ENCODE measurements at places on chromosomes 11 and 22.

DNA sequence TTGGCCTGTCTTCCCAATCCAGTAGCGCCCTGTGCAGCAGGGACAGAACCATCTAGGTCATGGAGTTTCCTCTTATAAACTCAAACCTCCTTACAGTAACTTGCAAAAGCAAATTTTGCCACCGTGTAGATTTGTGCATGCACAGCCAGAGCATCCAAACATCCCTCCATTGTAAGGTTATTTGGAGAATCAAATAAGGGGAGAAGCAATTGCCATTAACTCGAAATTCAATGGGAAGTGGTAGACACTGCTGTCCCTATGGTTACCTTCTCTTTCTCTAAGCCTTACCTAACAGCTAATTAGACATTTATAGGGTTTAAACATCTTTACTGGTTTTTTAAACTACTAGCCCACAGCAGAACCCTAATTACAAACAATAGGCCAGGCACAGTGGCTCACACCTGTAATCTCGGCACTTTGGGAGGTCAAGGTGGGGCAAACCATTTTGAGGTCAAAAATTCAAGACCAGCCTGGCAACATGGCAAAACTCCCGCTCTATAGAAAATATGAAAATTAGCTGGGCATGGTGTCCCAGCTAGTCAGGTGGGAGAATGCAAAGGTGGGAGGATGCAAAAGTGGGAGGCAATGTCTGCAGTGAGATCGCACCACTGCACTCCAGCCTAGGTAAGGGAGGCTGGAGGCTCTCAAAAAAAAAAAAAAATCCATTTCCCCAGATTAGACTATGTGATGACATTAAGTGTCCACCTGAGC, 6.6 kb downstream of the HSPA8 start:
- no peak for DNase-seq

DNA sequence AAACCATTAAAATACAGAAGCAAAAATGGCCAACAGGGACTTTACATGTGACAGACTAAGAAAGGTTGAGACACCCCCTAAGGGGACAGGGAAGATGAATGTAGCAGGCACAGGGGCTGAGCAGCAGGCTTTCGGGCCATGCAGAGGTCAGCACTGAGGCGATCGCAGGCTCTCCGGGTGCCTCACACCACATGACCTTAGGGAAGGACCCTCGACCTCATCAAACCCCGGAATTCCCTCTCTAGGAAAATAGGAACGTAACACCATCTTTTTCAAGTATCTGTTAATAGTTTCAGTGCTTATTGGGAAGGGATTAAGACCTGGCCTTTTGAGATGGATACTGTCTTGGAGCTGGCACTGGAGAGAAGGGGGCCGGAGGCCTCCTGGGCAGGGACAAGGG, 27.4 kb downstream of the OPCML start:
- DNase-seq, result no peak

GRCh38 chr11:132632641-132633124, 899.6 kb downstream of the OPCML start:
- DNase-seq, result no peak

DNA sequence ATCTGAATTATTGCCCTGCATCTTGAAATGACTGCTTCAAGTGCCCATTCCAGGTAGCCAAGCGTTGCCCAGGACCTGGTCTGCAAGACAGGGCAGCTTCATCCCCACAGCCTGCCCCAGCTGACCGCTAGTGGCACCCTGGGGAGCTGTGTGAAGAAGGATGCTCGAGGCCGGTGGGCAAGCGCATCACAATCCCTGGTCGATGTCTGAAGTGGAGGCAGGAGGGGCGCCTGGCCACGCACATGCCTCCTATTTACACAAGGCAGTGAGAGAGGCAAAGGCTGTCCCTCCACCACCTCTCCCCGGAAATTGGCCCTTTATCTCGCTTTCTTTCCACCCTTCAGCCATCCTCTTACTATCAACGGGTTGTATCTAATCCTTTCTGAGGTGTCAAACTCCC, 28.1 kb upstream of the PHF21A start:
- no peak for DNase-seq

GRCh38 chr11:87035976-87036583, 1.7 kb upstream of the TMEM135 start:
- DNase-seq, result no peak

DNA sequence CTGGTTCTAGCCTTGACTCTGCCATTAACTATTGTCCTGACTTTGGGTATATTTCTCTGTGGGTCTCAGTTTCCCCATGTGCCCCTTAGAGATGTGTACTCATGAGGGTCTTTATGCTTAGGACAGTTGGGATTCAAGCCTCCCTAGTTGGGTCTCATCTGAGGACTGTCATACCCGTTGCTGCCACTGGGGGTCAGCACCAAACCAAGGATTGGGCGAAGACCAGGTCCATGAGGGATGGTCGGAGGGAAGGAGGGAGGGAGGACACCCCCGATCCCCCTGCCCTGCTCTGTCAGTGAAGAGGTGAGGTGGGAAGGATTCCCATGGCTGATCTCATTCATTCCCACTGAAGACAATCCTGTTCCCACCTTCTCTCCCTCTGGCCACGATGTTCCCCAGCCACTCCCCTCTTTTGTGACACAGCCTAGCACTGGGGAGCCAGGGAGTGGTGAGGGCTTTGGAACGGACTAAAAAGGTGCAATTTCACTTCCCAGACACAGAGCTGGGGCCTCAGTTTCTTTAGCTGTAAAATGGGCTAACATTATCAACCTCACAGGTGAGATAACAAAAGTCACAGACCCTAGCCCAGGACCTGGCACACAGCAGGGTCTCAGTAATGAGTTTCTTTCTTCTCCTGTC, 12.4 kb upstream of the KLHL35 start:
- peak; percentile 56 for DNase-seq

GRCh38 chr11:22180131-22180530, 12.8 kb upstream of the ANO5 start:
- no peak for DNase-seq

DNA sequence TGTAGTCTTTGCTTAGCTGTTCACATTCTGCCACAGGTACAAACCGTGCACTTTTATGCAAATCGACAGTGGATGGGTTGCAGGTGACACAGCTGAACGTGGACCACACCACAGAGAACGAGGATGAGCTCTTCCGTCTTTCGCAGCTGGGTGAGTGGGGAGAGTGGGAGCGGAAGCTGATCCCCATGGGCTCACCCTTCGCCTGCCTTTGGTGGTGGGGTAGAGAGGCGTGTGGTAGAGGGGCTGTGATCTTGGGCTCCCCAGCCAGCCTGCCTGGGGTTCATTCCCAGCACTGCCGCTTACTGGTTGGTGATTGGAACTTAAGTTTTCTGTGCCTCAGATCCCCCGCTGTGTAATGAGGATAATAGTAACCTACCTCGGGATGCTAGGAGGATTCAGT, 19.1 kb downstream of the TAB1 start:
- DNase-seq, result no peak

DNA sequence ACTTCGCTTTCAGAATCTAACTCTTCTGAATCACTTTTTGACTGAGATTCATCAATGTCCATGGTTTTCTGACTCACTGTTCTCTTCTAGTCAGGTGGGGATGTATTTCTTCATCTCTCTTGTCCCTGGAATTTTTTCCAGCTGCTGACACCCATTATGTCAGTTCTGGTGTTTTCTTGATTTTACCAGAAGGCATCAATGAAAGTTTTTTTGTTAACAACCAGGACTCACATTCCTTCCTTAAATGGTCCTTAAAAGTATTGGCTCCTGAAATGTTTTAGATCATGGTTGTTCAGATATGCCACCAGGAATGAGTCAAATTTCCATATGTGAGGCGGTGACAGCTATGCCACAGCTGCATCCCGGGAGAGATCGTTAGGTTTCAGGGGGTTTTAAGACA, 12.9 kb downstream of the MICAL2 start:
- no peak for DNase-seq

- no peak for DNase-seq
Measured at GRCh38 chr11:79453617-79454016, 12.8 kb upstream of the TENM4 start.

DNA sequence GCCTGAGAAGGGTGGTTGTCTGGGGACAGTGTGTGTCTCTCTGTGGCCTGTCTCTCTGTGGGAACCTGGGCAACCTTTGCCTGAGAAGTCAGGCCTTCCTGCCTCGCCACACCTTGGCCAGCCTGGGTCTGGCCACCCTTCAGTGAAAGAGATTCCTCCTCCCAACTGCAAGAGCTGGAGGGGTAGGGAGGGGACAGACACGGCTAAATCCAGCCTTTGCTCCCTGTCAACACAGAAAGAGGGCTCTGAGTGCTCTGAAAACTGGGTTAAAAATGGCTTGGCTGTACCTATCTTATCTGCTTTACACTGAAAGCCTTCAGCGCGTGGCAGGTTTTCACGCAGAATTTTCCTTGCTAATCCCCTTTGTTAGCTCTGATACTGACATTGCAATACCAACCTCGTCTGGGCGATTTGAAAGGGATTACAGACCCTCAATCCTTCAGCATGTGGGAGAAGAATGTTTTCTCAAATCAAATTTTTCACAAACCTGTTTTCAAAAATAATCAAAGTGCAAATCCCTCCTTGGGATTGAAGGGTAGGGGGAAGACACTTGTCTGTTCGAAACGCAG, 163.7 kb downstream of the DSCAML1 start:
- no peak for DNase-seq

DNA sequence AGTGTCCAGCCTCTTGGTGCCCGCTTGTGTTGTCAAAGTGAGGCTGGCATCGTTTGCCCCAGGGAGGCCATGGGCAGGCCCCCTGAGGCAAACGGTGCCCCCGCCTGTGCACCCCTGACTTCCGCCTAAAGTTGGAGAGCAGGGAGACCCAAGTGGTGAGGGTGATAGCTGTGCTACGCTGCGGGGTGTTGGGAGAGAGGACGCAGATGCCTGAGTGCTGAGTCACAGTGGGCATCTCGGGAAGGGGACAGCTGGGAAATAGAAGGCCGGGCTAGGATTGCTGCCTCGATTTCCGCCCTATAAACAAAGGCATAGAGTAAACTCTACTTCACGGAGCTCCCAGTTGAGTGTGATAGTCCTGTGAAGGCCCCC, 5.8 kb downstream of the GRIK4 start:
- DNase-seq, result no peak

- no peak for DNase-seq
Measured at GRCh38 chr22:19194766-19195536, 16.4 kb upstream of the SLC25A1 start.

- DNase-seq, result no peak
Measured at GRCh38 chr11:5234381-5234834, at the start of gene HBD. Gene HBD, minus strand, starts transcription at chr11:5234483. Its CDS starts 50 bp downstream, at chr11:5234433.

DNA sequence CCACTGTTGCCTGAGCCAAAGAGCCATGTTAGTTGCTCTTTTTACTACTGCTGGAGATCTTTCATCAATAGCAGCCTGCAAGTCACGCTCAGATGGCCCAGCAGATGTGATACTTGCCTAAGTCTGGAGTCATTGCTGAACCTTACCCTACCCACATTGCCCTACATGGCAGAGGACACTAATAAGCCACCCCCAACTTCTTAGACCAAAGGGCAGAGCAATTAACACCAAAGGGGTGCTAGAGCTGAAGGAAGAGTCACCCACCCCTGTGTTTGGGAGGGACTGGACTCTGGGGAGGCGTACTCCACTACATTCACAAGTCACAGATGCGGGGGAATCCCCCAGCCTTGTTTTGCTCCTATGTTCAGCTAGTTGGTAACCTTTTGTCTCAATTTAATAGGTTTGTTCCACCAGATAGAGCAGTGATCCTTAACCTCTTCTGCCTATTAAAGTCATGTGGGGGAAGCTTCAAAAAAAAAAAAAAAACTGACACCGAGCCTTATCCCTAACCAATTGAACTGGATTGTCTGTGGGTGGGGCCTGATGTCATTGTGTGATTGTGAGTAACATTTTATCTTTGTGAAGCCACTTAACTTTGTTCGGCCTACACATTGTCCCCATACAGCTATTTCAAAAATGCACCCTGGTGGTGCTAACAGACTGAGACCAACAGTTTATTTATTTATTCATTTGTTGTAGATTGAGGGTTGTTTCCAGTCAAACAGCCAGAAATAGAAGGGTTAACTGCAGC, 13.1 kb downstream of the ADM start:
- DNase-seq, result no peak

DNA sequence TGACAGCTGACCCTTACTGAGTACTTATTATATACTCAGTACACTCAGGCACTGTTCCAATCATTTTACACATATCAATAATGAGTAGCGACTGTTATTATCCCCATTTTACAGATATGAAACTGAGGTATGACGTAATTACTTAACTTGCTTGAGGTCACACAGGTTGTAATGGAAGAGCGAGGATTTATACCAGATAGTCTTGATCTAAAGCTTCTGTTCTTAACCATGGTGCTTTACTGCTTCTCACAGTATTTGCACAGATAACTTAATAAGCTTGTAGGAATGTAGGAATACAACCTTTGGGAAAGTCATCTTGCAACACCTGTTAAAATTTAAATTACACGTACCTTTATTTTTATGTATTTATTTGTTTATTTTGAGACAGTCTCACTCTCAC, 31.7 kb upstream of the TMEM135 start:
- no peak for DNase-seq

- DNase-seq, result no peak
Measured at GRCh38 chr11:100574894-100575769, 112.0 kb upstream of the ARHGAP42 start.

DNA sequence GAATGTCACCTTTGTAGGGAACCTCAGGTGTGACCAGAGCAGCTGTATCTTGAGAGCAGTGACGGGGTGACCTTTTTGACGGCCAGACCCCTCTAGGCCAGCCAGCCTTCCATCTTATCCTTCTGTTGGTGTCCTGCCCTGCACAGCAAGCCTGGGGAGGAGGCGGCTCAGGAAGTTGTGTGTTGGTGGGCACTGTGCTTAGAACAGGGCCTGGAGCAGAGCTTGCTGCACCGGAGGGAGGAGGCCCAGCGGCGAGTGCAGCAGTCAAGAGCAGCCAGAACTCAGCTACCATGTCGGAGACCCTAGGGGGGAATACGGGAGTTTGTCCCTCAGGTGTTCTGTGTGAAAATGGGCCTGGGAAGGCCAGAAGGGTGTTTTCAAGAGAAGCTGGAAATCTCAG, 129.4 kb downstream of the OSBP2 start:
- no peak for DNase-seq

GRCh38 chr11:33160136-33160535, 1.1 kb downstream of the CSTF3 start:
- DNase-seq, result no peak

GRCh38 chr11:2987881-2988861, 4.0 kb downstream of the NAP1L4 start:
- DNase-seq, result no peak

Measured in stimulated activated CD8-positive, alpha-beta memory T cell treated with anti-CD3 and anti-CD28 coated beads, Interleukin-2, amount 100 ng/mL, for 1 hour (primary cell).